H1 (cell line): ENCODE measurements at places on chromosomes 16 and 17.

DNA sequence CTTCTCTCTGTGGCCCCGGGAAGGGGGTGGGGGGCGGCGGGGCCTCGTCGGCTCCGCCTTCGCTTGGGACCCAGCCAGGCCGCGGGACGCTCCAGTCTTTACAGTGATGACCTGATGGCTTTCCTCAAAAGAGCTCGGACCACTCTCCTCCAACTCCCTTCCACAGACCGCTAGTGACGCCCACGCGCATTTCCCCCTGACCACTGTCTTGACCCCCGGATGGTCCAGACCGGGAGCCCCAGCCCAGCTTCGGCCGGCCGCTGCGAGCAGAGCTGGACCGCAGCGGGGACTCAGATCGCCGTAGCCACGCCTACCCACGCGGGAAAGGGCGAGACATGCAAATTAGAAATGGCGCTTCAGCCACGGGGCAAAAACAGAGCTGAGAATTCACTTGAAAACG is 81.6 kb upstream of the RNU2-1 start:
- DNase-seq, result no peak

DNA sequence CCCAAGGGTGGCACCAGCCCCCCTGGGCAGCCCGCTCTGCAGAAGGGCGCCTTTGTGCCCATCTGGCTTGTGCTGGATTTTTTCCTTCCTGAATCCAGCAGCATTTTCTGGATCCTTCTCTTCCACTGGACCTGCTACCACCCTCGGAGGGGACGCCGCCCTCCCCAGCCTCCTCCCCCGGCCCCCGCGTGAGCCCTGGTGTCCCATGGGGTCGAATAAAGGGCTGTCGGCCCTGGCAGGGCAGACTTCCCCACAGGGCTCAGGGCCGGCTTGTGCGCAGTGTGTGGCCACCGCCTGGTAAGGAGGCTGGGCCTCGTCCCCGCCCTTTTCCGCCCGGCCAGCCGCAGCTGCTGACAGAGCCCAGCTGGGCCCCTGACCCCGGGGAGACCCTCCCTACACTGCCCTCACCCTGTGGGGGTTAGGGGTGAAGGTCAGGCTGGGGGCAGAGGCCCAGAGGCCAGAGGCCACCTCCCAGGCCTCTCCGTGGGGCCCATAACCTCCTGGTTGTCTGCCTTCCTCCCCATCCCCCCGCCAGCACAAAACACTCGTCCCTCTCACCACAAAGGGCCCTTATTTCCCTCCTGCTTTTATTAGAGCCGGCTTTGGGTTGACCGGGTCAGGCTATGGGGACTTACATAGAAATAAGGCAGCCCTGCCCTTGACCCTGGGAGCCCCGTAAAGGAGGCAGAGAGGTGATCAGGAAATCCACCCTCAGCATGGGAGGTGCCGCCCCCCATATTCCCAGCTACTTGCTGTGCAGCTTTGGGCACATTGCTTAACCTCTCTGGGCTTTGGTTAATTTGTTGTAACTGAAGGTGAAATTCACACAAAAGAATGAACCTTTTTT is 179.3 kb upstream of the CIBAR2 start:
- no peak for DNase-seq

DNA sequence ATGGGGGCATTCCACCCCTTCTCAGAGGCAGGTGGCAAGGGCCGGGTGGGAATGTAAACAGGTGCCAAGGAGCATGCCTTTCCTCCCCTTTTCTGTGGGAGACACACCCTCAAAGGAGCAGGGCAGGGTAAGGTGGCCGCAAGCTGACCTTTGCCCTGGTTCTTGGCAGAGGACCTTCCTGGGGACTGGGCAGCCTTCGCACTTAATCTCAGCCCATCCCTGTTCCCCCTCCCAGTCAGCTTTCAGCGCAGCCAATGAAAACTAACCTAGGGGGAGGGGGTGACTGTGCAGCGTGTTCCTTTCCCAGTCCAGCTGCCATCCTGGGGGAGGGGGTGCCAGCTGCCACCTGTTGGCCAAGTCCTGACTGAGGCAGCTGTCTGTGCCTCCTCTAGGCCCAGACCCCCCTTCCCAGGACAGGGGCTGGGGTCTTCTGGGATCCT is 2.8 kb downstream of the TRAF4 start:
- DNase-seq, result peak; percentile 72

DNA sequence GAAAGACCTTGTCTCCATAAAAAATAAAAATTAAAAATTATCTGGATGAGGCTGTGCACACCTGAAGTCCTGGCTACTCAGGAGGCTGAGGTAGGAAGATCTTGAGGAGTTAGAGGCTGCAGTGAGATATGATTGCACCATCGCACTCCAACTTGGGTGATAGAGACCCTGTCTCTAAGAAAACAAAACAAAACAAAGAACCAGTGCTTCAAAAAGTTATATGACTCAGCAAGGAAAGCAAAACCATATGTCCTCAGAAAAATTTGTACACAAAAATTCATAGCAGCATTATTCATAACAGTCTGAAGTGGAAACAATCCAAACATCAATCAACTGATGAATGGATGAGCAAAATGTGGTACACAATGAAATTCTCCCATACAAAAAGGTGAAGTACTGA is 48.9 kb downstream of the SLFN5 start:
- no peak for DNase-seq

DNA sequence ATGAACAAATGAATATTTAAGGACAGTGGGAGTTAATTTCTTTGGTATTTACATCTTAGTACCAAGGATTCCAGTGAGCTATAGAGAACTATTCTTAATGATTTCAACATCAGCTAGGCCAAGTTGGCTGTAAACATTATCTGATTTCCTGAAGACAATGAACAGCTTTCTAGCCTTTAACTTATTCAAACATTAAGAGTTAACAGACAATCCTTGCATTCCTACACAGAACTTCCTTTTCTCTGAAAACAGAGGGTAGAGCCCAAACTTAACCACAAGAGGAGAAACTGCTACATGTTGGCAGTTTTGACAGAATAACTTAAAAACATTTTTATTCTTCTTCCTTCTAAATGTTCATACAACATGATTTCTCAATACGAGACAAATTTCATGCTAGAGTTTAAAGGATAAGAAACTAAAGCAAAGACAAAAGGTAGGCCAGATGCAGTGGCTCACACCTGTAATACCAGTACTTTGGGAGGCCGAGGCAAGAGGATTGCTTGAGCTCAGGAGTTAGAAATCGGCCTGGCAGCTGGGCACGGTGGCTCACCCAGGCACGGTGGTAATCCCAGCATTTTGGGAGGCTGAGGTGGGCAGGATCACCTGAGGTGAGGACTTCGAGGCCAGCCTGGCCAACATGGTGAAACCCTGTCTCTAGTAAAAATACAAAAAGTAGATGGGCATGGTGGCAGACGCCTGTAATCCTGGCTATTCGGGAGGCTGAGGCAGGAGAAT is 4.4 kb downstream of the CRLF3 start:
- no peak for DNase-seq

GRCh38 chr16:79282806-79283205 is 317.7 kb downstream of the MAF start:
- no peak for DNase-seq

GRCh38 chr17:59315866-59316265 is 15.6 kb upstream of the YPEL2 start:
- DNase-seq, result no peak

- no peak for DNase-seq
These were observed 2.2 kb downstream of the ZNF668 start for GRCh38 chr16:31071861-31072260.
